ENCODE measurements at places on chromosomes 4 and X.

GRCh38 chr4:173499658-173500535 is 30.1 kb downstream of the HAND2 start:
- DNase-seq = no peak

DNA sequence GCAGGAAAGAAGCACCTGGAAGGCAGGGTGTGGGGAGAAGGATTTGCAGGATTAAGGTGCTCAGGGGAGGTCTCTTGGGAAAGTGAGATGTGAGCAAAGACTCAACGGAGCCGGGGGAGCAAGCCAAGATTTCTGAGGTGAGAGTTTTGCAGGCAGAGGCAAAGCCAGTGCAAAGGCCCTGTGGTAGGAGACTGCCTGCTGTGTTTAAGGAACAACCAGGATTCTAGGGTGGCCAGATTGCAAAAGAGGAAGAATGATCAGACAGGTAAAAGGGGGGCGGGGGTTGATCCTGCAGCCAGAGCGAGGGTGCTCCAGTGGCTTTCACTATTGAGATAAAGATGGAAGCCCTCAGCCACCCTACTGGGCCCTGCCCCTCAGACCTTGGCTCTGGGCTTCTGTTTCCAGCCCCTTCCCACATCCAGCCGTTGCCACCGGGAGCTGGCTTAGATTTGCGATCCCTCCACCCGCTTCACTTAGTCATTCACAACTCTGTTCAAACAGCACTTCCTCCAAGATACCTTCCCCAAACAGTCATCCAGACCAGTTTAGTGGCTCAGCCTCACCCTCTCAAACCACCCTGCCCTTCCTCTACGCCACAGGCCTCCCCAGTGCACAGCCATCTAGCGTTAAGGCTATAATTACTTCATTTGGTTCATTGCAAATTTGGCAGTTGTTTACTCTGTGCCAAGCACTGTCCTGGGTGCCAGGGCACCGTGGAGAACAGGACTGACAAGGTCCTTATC is 23.3 kb upstream of the BCOR start:
- DNase-seq = no peak

DNA sequence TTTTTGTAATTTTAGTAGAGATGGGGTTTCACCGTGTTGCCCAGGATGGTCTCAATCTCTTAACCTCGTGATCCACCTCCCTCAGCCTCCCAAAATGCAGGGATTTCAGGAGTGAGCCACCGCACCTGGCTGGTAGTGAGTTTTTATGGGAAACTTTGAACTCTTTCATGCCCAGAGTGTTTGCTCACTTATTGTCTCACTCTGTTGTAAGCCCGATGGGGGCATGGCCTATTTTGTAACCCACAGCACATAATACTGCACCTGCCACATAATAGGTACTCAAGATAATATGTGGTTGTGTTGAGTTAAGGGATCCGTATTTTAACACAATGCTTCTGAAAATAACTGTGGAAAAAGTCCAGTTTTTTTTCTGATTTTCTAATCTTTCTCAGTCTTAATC is 109.6 kb upstream of the GIMD1 start:
- no peak for DNase-seq

DNA sequence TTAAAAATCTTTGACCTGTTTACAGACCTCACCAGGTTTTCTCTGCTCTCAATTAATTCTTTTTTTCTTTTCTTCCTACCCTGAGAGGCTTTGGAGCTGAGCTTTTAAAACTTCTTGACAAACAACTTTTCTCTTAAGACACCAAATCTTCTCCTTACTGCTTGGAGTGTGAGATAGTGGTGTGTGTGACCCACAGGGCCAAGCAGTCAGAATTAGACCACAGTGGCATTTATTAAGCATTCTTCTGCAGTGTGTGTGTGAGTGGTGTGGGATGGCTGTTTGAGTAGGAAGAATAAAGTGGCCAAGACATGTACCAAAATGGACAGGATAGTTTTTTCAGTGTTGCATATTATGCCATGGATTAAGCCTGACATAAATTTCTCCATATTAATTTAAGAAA is 665.1 kb downstream of the RAPGEF2 start:
- no peak for DNase-seq

- DNase-seq = no peak
Observed at GRCh38 chr4:23728393-23728792, 161.5 kb downstream of the PPARGC1A start.

DNA sequence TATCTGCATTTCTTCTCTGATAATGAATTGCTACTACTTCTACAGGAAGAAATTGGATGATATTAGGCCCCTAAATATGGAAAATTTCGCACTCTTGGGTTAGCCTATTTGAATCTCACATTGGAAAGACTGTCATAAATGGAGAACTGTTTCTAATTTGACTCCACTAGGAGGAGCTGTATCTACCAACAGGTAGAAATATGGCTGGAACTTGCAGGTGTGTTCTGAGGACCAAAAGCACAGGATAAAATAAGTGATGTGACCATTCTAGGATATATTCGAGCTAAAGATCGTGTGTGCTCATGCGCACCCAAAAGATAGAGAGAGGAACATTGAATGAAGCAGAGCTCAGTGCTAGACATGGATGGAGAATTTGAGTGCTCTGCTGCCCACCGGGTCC is 4.8 kb upstream of the NKAP start:
- DNase-seq = no peak

DNA sequence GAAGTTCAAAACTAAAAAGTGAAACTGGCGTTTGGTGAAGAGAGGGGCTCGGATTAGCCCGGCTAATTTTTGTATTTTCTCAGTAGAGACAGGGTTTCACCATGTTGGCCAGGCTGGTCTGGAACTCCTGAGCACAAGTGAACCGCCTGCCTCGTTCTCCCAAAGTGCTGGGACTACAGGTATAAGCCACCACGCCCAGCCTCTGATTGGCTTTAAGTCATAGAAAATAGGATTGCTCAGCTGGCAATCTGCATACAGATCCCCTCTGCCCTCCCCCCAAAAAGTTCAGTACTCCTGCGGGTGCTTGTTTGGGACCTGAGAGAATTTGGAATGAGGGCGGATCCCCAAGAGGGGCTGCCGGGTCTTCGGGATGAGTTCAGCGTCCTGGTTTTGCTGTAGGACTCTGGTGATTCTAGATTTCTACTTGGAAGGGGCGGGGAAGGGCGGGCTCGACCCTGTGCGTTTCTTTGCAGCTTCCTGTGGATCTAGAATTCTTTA is 537 bp upstream of the PRKX start:
- DNase-seq = no peak

GRCh38 chr4:147060151-147060931 is 114.7 kb upstream of the TTC29 start:
- DNase-seq = no peak
